GM23338 (cell line): ENCODE measurements at places on chromosomes 4 and X.
A peak's percentile ranks its signal among the peaks of the same experiment; 100 is the strongest.

DNA sequence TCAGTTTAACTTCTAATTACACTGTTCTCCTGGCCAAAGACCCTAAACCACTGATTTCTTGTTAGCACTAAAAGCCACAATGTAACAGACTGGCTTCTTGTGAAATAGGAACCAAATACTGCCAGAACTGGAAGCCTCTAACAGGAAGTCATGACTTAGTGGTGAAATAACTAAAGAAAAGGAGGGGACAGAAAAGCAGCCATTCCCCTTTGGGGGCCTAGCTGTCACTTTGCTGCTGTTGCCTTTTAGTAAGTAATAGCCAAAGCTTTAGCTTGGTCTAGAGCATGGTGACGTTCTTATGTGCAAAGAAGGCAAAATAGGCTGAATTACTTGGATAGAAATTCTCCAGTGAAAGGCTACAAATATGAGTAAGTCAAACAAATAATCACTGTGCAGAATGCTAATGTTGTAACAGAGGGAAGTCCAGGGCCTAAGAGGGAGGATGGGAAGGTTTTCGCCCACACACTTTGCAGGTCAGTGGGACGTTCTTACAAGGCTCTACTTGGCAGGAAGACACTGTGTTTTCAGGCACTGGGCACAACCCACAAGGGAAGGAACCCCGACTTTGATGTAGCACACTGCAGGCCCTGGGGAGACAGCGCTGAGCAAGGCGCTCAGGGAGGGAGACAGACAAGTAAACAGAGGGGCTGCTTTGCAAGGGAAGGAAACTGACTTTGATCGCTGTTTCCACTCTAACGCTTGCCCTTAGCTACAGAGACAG is 16.7 kb downstream of the GAB3 start:
- DNase-seq = no peak

DNA sequence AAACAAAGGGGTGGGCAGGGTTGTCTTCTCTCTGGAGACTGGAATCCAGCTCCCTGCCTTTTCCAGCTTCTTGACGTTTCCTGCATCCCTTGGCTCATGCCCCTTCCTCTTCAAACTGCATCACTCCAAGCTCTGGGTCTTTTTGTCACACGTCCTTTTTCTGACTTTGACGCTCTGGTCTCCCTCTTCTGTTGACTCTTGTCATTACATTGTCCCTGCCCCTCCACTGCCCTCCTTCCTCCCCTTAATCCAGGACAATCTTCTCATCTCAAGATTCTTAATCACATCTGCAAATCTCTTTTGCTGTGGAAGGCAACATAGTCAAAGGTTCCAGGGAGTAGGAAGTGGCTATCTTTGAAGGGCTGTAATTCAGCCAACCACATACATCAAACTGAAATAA is 178.3 kb downstream of the TMA16 start:
- DNase-seq = peak; percentile 34

DNA sequence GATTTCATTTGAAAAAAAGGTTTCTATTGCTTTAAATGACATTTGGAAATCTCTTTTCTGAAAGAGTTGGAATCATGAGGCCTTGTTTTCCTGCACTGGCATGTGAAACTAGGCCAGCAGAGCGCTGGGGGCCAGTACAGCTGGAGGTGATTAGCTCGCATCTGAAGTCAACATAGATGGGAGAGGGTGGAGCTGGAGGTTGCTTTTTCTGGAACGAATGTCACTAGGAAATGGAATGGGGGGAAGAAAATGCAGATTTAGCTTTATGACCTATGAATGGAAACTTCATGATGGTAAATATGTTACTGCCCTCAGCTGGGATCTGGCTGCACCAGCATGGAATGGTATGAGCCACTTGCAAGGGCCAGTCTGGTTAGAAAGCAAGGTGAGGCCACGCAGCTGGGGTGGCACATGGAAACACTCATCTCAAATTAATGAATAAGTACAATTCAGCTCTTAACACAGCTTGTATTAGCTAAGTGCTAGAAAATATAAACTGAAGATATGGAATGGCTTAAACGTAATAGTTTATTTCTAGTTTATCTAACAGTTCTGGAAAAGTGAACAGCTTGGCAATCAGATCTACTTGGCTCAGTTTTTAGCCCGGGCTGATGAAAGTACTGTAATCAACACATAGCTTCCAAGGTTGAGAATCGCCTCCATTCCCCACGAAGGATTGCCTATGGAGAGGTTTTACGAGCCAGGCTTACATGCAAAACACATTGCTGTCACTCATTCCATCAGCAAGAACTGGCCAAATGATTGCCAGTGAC is 32.5 kb downstream of the SLC10A6 start:
- no peak for DNase-seq

DNA sequence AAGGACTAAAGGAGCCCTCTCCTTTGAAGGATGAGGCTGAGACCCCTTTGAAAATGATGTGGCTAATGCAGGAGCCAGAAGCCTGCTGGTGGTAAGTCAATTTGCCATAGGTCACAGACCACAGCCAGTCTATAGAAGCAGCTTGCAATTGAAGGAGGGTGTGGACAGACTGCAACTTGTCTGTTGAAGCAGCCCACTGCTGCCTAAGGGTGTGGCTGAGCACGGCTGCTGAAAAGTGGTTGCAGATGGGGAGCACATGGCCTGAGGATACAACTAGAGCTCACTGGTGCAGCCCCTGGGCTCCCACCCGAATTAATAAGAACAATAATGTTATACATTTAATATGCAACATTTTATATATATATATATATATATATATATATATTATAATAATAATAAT is 11.4 kb upstream of the EXOC1L start:
- no peak for DNase-seq

DNA sequence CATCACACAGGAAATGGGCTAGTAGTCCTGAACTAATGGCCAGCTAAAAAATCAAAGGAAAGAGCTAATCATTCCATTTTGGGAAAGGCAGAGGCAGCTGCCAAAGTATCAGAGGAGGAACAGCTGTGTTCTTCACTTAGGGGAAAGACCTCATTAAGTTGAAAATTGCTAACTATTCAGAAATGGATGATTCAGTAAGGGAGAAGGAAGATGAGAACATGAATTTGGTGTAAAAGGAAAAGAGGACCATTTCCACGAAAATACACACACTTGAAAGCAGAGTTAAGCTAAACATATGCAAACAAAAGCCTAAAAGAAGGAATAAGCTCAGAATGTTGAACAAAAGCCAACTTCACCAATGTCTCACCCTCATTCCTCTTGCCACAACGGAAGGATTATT is 90.4 kb downstream of the PCDH19 start:
- DNase-seq = no peak

- DNase-seq = no peak
Observed at GRCh38 chr4:154528869-154529268, 21.3 kb downstream of the PLRG1 start.

GRCh38 chr4:60128888-60129287 is 1071.2 kb upstream of the ADGRL3 start:
- no peak for DNase-seq

DNA sequence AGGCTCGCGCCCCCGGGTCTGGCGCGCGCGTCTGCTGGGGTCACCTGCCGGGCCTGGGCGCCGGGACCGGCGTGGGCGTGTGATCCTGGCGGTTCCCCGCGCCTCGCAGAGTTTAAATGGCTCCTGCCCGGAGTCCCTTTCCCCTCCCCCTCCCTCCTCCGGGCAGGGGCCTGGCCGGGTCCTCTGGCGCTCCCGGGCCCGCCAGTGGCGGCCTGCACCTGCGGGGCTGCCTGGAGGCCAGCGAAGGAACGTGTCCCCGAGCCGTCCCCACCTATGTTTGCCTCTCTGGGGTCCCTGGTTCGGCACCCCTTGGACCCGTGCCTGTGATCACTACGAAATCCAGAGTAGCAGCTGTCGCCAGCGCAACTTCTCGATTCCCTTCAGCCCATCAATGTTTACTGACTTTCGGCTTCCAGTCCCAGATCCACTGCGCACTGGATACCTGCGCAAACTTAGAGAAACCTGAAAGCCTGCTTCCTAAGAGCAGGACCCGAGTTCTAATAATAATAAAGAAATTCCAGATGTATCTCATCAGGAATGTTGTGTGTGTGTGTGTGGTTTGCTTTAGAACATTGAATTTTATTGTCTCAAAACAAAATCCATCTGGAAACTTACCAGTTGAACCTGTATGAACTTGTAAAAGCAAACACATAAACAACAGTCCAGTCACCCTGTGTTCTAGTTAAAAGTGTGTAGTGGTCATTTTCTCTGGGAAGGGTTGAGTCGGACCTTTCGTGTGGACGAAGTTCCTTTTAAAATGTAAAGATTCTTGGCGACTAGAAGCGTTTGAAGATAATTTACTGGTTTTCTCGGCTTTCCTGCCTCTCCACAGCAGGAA is 788 bp downstream of the SHROOM2 start:
- peak; percentile 37 for DNase-seq

- DNase-seq = no peak
Observed at GRCh38 chr4:7878323-7878722, 61.3 kb downstream of the AFAP1 start.

DNA sequence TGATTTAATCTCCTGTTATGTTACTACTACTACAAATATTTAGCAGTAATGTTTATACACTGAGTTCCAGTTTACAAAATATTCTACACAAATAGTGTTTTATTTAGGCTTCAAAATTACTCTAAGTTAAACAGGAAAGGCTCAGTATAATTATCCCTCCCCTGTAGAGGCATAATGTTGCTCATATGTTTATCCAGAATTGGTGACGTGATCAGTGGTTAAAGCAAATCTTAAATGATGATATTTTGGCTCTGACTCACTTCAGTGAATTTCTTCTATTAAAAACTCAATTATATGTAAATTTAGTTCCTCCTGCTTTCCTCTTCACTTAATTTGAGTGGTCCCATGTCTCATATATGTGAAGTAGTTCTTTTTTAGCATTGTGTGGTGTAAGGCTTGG is 438.5 kb downstream of the ADGRL3 start:
- no peak for DNase-seq

DNA sequence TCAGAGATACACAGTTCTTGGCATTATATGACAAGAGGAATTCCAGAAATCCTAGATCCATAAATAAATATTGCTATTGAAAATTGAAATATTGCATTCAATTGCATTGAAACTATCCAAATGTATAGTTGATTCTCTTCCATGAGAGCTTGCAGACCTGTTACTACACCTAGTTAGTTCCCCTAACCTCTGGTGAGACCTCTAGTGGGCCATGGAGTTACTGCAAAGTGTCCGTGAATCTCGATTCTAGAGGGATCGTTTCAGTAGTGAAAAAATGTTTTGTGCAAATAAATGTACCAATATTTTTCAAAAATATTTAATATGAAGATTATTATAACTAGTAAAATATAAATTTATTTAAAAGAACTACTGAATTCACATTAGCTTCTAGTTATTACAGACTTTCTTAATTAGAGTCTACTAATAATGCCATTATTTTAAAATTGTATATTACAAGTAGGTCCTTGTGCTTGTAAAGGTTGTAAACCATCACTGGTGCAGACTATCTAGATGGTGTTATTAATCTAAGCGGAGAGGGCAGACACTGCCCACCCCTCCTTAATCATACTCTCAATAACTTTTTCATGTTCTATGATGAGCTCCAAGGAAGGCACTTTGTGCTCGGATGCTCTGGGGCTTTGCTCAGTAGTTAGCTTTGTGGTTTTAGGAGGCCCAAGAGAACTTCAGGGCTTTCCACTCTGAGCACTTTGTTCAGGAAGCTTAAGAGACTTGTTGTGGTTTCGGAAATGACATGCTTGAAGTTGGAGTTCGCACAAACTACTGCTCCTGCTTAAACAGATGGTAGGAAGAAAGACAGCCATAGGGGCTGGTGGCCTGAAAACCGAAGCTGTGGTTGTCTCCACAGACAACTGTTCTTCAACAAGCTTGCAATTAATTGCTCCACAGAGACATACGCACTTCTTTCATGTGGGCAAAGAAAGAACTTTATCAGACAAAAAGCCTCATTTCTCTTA is 42.8 kb downstream of the IL21 start:
- DNase-seq = peak; percentile 76

DNA sequence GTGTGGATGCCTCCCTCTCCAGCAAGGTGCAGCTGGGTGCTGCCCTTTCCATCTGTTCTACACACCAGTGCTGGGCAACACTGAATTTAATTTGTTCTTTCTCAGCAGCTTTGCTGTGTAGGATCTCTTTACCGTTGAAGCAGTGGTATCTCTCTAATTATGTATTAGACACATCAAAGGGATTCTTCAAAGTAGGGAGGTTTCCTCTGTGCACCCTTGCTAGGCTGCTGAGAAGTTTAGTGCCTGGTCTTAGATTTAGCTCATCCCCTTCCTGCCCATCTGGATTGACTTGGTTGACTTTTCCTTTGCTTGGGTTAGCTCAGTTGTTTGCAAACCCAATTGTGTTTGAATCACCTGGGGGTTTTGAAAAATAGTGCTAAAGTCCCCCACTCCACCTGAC is 27.8 kb upstream of the LDB2 start:
- no peak for DNase-seq
